Stimulated activated CD4-positive, alpha-beta T cell treated with anti-CD3 and anti-CD28 coated beads, Interleukin-1b, Interleukin-23, amount 100 ng/mL, for 48 hours (primary cell): ENCODE measurements at places on chromosomes 7 and 10.

DNA sequence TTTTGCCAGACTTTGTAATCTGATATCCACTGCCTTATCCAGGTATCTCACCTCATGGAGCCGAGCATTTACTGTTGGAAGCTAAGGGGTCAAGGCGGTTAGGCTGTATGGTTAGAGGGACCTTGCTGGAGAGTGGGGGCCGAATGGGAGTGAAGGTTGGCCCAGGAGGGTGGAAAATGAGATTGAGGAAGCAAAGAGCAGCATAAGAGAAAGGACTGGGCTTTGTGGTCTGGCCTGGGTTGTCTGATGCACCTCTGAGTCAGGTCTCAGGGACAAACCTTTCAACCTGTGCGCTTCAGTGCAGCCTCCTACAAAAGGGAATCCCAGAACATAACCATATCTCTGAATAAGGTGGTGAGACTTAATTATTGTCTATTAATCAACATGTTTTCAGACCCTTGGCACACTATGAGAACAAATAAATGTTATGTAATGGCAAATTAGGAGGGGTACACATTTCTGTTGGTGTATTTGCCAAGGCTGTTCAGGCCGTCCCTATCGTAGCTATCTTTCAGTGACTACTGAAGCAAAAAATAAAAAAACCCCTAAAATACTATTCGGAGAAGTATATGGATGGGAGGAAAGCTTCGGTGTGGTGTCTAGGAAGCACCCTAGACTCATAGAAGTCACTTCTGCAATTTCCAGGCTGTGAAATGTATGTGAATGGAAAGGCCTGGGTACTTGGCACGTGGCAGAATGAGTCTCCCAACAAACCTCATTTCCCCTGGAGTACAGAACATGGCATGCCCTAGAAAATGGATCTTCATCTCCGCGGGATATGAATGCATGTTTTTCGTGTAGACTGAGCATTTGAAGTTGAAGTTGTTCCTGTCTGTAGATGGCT, 4.3 kb downstream of the CAMK1D start:
- DNase-seq, result no peak

DNA sequence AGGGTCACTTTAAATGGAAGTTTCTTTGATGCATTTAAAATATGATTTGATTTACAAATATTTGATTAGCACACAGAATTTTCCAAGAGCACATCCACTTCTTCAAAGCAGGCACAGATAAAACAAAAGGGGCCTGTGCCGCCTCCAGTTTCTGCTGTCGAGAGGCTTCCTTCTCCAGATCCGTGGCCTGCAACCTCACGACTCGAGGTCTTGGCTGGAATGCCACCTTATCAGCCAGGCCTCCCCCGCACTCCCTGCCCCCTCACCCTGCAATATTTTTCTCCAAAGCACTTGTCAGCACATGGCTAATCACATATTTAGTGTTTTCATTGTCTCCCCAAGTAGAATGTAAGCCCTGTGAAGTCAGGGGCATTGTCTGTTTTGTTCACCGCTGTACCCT, 12.5 kb downstream of the PYROXD2 start:
- DNase-seq, result no peak

- DNase-seq, result no peak
Measured at GRCh38 chr10:77888356-77888703, 38.2 kb downstream of the DLG5 start.

GRCh38 chr10:104028146-104028545, 57.5 kb downstream of the COL17A1 start:
- DNase-seq, result peak; percentile 37

- DNase-seq, result no peak
Measured at GRCh38 chr10:96857301-96858012, 25.4 kb downstream of the LCOR start.

DNA sequence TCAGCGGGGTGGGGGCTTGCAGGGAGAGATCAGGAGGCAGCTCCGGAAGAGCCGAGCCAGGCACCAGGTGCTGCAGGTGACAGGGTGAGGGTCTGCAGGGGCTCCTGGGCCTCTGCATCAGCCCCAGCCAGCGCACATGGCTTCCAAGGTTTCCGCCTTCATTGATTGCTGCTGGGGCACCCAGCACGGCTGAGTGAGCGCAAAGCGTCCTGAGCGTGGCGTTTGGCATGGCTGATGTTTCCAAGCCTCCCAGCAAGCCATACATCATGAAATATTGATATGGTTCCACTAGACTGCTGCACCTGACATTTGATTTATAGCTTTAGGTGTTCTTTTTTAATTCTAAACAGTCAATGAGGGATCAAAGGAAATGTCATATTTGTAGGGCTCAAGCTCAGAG, 259.0 kb downstream of the WDR37 start:
- DNase-seq, result no peak

DNA sequence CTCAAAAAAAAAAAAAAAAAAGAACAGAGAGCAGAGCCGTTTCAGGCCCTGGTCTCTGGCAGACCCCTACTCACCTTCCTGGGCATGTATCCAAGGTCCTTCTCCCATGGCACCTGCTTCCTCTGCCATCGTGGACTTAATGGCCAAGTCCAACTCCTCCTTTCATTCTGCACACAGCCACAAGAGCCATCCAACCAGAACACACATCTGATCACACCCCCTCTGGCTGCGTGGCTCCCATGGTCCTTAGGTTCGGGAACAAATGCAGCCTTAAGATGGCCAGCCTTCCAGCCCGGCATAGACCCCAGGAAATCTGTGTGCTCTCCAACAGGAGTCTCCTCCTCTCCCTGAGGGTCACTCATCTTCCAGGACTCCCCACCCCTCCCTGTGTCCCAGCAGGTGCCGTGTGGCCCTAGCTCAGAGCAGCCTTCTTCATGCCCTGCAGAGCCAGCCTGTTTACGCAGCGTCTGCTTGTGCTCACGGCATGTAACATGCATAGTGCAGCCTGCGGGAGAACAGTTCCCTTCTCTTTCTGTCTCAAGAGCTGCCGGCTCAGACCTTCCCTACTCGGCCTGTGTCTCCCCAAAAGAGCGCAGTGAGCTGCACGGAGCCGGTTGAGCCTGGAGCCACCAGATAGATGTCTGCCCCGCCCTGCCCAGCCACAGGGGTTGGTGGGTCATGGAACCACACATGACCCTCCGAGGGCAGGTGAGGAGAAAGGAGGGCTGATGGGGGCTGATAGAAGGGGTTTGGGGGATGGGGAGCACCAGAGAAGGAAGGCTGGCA, 157.3 kb downstream of the NRF1 start:
- DNase-seq, result no peak

- DNase-seq, result no peak
Measured at GRCh38 chr7:45455662-45456061, 118.5 kb upstream of the ADCY1 start.

DNA sequence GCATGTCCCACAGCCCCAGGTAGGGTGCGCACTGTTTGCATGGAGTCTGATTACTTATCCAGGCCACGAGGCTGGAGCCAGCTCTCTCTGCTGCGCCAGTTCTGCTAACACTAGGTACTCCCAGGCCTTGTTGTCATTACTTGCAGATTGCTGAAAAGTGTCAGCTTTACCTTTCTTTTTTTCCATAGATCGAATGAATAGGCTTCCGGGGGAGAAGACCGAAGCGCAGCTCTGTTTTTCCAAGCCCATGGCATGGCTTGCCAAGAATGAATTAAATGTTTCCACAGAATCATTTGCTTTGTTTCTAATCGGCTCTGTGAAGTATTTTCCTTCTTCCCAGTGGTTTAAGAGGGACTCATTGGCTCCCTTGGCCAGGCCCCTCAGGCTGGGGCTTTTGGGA, 285.8 kb downstream of the BMPER start:
- DNase-seq, result no peak

DNA sequence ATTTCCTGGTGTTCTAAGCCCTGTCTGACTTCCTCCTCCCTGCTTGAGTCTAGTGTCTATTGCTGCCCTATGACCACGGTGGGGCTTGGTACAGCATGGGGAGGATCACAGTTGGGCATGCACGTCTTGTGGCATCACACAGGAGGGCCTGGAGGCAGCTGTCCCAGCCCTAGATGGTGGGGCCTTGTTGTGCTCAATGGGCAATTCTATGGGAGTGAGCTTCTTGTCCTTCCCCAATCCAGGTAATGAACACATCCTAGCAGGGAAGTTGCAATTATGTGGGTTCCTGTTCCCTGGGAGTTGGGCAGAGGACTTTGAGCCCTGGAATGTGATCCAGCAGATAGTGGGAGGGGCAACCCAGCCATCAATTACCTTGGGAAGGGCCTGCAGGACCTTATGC, 10.8 kb upstream of the FAM3C start:
- DNase-seq, result no peak

DNA sequence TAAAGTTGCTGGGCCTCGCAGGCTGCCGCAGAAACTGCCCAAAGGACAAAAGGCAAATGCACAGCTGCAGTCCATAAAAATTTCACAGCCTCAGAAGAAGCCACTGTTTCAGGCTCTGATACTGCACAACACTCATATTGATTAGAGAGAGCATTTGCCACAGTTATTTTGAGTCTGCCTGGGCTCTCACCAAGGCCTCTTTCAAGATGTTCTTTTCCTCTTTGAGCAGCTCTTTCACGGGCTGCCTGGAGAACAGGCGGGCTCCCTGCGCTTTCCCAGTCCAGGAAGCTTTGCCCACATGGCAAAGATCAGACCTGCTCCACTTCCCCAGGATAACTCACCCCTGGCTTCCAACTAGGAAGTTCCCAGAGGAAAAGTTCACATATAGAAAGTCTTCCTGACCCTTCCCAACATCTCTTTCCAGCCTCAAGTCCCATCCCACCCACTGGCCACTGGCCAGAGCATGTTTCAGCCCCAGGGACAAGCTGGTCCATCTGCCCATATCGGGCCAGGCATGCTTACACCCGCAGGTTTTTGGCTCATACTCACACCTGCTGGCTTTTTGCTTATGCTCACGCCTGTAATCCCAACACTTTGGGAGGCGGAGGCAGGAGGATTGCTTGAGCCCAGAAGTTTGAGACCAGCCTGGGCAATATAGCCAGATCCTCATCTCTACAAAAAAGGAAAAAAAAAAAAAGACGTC, 3.3 kb downstream of the SLIT1 start:
- DNase-seq, result no peak

DNA sequence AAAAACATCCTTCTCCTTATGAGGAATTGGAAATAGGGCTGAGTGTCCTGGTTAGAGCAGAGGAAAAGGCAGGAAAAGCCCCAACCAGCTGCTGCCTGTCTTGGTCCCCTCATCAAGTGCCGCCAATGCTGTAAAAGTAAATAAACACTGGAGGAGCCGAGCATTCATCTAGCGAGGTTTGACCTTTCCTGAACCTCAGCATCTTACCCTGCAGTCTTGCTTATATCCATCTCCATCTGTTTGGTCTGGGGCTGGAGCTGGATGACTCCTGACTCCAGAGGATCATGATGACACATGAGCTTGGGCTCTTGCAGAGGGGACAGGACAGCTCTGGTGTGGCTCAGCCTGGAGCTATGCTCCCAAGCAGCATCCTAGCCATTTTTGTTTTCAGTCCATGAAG, 501.1 kb downstream of the TNS3 start:
- DNase-seq, result no peak
